ENCODE measurements at places on chromosomes 1 and 21.

DNA sequence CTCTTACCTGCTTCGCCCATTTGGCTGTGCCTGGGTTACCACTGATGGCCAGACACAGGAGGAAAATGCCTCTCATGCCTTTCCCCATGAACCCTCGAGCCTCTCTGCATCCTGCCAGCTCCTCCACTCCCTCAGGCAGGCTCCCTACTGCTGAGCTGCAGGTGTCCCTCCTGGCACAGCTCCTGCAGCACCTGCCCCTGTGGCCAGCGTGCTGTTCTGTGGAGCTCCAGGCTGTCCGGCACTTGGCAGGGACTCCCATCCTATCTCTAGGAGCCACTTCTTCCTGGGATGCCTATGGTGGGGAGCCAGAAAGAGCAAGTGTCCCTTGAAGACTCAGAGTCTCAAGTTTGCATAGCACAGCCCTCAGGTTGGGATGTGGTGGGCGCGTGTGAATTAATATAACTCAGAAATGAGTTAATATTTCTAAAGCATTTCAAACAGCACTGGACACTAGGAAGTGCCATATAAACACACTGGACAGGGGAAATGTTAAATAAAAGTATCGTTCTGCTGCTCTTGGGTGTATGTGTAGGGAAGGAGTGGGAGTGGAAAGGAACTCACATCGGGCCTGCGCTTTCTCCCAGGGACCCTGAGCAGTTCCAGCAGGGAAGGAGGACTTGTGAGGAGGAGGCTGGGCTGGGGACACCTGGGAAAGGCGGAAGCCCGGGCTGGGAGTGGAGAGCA lies 2.7 kb downstream of the LRRC71 start:
- no peak for DNase-seq

GRCh38 chr21:41139275-41139674 lies 28.7 kb upstream of the BACE2 start:
- DNase-seq: no peak

GRCh38 chr1:209780268-209780667 lies 4.1 kb downstream of the C1orf74 start:
- DNase-seq: no peak

- DNase-seq: no peak
Observed at GRCh38 chr21:16040601-16041000, 310.8 kb downstream of the USP25 start.

DNA sequence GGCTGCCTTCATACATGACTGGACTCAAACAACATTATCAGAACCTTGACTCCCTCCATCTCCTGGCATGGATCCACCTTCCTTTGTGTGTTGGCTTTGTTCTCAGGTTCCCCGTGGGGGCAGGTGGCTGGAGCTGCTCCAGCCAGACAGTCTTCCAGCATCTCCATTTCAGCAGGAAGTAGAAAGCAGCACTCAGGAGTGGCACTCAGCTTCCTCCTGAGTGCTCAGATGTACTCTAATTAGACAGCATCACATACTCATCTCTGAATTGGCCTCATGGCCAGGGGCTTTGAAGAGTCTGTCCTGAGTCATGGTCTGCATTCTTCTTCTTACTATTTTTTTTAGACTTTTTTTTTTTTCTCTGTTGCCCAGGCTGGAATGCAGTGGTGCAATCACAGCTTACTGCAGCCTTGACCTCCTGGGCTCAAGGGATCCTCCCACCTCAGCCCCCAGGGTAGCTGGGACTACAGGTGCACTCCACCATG lies 27.9 kb downstream of the OVAAL start:
- no peak for DNase-seq

DNA sequence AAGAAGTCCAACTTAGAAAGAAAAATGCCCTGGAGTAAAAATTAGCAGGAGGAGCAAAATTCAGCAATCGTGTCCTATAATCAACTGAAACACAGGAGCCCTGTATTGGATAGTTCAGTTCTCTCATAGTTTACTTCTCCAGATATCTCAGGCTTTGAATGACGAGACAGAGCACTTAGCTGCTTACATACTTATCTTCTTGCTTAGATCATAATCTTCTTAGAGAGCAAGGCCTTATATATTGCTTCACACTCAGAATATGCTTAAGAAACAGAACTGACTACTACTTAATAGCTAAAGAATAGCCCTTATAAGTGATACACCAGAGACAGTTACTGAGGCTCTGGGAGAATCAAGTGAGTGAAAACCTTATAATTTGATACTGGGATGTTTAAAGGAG lies 38.9 kb downstream of the TOR3A start:
- DNase-seq: no peak

DNA sequence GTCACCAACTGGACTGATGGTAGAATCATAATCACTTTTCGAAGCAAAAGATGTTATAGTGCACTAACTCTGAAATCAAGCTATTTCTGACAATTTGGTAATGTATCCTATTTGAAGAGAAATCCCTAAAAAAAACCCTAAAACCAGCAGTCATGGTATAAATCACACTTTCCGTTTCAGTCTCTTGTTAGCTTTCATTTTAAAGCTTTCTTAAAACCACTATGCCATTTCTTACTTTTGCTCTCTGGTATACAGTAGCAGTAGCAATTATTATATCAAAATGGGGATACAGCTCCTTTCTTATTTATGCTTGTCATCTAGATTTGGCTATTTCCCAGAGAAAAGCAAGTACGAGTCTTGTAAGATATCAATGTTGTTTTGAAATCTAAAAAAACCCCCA lies 323.3 kb downstream of the KCTD3 start:
- no peak for DNase-seq

DNA sequence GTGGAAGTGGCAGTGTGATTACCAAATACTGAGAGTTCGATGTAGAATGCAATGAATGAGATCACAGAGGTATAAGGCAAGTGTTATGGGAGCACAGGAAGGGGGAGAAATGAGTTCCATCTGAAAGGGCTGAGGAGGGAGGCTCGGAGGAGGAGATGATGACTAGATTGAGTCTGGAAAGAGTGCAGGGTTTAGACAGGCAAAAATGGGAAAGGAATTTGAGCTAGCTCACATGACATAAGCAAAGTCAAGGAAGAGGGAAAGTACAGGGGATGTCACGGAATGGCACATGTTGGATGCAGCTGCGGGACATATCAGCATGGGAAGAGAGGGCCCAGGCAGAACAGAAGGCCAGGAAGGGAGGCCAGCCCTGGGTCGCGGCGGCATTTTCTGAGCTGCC lies 132.7 kb downstream of the RUNX1 start:
- DNase-seq: no peak

- no peak for DNase-seq
Observed at GRCh38 chr1:63843010-63843409, 69.2 kb downstream of the ROR1 start.

- DNase-seq: no peak
Observed at GRCh38 chr1:43947874-43948437, 1.2 kb downstream of the IPO13 start.

DNA sequence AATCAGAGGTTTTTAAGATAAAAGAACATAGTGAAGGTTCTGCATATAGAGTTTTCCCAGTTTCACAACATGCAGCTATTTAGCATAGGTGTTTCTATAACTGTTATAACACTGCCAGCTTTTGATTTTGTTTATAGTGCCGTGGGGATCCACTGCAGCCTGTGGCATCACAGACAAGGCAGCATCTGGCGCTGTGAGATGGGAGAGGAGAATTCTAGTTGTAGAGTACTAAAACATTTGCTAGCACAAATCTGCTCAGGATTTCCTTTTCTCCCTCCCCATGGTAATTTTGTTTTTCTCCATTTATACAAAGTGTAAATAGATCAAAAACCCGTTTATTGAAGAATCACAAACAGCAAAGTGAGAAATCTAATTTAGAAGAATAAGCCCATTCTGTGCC lies 482.8 kb upstream of the NCAM2 start:
- DNase-seq: no peak

DNA sequence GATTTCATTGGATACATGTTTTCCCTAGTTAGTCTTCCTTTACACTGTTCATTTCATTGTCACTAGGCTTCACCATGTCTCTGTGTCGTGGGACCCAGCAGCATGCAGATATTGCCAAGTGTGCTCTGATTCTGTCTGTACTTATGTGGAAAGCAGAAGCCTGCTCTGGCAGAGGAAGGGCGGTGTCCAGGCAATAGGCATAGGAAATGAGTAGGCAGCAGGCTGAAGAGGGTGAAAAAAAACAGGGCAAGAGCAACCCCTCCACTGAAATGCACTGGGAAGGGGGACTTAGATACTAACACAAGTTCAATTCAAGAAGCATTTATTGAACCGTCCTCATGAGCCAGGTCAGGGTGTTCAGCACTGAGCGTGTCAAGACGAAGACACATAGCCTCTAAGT lies 85.2 kb upstream of the VAV3 start:
- peak; percentile 28 for DNase-seq

GRCh38 chr1:178881950-178882349 lies 11.1 kb upstream of the ANGPTL1 start:
- DNase-seq: no peak

DNA sequence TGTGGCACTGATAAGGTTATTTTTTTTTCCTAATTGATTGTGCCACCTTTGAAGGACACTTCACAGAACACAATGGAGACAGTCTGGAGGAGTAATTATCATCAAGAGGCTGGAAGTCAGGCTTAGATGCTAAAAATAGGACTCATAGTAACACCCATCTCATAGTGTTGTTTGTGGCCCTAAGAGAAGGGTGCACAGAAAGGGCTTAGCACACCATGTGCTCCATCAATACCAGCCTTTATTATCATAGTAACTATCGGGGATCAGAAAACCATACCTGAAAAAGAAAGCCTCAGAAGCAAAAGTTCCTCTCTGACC lies 11.9 kb downstream of the NIPAL3 start:
- no peak for DNase-seq

DNA sequence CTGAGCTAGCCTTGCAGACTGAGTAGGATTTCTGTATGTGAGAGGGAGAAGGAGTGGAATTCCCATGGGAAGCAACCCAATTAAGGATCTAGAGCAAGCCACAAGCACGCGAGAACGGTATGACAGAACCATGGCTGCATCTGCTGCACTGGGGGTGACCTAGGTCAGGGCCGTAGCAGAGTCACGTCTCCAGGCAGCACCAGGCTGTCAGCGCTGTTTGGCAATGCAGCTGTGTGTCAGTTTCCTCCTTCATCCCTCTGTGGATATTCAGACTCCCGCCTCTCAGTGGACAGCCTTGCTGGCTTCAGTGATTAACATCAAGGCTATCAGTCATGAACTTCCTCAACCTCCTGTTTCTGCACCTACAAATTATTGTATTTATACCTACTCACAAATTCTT lies 118.1 kb upstream of the PPP2R5A start:
- DNase-seq: peak; percentile 20

DNA sequence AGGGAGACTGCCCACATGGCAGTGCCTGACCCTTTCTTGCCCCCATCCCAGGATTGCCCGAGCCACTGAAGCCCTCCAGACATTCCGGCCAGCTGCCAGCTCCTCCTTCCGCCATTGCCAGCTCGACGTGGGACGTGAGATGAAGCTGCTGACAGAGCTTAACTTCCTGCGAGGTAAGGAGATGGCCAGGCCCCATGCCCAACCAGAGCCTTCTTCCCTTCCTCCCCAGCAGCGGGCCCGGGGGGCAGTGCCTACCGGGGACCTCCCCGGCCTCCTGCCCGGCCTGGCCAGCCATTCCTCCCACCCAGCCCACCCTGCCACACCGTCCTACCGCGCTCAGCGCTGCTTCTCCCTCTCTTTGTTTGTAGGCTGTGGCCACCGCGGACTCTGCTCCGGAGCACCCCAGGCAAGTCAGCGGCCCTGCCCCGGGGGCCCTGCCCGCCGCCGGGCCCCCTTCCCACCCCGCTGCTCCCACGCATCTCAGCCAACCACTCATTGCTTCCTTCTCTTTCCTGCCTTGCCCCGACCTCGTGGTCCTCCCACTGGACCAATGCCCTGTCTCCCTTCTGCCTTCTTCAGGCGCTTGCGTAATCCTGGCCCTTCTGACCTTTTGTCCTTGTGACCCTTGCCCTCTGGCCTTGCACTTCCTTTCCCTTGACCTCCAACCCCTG lies 4.9 kb downstream of the TRIM46 start:
- no peak for DNase-seq

- DNase-seq: no peak
Observed at GRCh38 chr1:64111787-64112186, 91.6 kb upstream of the UBE2U start.

DNA sequence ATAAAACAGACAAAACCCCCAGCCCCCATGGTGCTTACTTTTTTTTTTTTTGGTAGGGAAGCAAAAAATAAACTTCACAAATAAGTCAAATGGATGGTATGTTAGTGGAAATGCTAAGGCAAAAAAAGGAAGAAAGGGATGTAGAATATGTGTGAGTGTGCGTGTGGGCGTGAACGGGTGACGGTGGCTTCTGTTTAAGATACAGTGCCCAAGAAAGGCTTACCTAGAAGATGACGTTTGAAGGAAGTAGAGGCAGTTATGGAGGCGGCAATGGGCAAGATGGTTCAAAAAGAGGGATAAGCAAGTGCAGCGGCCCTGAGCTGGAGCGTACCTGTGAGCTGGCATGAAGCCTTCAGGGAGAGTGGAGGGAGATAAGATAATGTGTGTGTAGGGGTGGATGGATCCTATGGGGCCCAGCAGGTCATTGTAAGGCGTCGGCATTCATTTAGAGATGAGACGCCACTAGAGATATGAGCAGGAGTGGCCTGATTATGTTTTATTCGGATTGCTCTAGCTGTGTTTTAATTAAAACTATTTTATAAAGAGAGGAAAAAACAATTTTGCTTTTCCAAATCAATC lies 19.9 kb downstream of the LEPR start:
- no peak for DNase-seq

GRCh38 chr1:216531263-216532239 lies 108.3 kb upstream of the USH2A start:
- DNase-seq: no peak

- DNase-seq: no peak
Observed at GRCh38 chr1:187228790-187229189, 400.0 kb downstream of the PLA2G4A start.

GRCh38 chr1:3923378-3924185 lies 23.5 kb upstream of the C1orf174 start:
- no peak for DNase-seq

DNA sequence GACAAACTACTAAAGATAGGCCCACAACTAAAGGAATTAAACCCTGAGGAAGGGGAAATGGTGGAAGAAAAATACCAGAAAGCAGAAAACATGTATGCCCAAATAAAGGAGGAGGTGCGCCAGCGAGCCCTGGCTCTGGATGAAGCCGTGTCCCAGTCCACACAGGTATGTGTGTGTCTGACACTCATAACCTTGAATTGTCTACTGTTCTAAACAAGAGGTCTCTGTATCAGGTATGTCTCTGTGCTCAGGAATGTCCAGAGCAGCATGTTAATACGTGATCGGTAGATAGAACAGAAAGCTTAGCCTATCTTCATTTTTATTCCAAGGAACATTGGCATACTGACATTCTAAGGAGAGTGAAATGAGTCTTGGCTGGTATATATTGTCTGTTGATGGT lies 55.8 kb upstream of the BMP8A start:
- no peak for DNase-seq

GRCh38 chr1:46687093-46687659 lies 15.5 kb downstream of the TEX38 start:
- no peak for DNase-seq

All from gastrocnemius medialis (tissue), 4 donors.